Amniotic stem cell (primary cell): ENCODE measurements at places on chromosomes 6 and 20.

DNA sequence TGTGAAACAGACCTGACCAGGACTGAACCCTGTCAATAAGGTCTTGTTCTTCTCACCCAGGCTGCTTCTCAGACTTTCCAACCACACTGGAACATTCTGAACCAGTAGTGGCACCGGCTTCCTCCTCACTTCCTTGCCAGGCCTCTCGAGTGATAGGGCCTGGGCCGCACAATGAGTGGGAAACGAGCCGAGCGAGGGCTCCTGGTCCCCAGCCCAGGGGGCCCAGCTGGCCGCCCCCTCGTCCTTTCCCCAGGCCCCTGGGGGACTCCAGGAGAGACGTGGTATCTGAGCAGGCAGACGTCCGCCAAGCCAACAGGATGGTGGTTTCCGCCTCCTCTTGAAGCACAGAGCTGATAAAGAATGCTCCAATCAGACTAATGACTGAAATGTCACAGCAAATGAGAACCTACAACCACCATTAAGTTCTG lies 117.9 kb downstream of the GMDS start:
- no peak for DNase-seq

GRCh38 chr6:92132457-92132856 lies 1286.9 kb downstream of the EPHA7 start:
- no peak for DNase-seq

GRCh38 chr6:36967757-36968156 lies 13.2 kb downstream of the PI16 start:
- no peak for DNase-seq

GRCh38 chr20:47762699-47763268 lies 22.5 kb downstream of the SULF2 start:
- DNase-seq = no peak

DNA sequence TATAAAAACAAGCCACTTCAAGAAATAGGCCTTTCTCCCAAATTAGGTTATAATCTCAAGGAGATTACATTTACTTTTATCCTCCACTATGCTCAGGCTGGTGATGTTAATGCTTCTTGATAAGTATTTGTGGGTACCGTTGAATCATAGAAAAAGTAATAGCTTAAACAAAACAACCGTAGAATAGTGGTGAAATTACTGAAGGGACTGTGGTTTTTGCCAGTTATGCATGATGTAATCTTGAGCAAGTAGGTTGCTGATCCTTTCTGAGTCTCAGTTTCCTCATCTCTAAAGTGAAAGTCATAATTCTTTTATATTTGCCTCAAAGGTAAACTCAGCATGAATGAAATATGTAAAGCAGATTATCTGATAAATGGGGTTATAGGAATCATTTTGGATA lies 187.3 kb upstream of the JAG1 start:
- DNase-seq = peak; percentile 35

DNA sequence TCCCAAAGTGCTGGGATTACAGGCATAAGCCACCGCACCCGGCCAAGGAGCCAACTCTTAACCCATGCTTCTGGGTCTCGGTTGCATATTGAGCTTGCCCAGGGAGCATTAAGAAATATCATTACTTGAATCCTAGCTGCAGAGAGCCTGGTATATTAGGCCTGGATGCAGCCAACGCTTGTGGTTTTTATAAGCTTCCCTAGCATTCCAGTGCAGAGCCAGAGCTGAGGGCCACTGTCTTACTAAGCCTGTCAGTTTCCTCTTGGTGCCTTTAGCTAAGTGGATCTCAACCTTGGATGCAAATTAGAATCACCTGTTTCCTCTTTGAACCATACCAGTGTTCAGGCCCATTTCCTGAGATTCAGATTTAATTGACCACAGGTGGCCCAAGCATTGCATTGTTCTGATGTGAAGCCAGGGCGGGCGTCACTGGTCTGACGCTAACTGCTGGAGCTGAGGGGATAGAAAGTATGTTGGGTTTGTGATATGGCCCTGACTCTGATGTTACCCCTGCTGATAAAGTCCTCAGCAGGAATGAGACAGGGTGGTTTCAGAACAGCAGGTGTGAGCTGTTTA lies 76.3 kb downstream of the BTBD3 start:
- no peak for DNase-seq

DNA sequence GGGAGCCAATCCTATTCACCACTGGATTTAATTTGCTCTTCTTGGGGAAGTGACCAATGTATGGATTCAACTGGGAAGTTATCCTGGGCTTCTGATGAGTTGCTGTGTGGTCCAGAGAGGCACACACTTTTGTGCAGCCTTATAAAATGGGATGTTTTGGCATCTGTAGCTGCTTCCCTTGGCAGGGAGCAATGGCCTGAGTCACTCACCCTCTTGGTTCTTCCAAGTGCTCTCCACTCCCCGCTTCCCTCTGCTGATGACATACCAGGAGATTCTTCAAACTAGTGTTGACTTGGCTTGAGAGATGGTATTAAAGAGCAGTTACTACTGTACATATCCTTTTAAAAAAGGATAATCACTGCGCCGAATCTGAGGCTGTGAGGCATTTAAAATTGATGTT lies 105.8 kb downstream of the JARID2 start:
- DNase-seq = peak; percentile 41

- peak; percentile 52 for DNase-seq
Observed at GRCh38 chr20:51014797-51015722, 7.8 kb downstream of the KCNG1 start.

- DNase-seq = no peak
Observed at GRCh38 chr6:30612213-30612612, 4.8 kb downstream of the PPP1R10 start.

DNA sequence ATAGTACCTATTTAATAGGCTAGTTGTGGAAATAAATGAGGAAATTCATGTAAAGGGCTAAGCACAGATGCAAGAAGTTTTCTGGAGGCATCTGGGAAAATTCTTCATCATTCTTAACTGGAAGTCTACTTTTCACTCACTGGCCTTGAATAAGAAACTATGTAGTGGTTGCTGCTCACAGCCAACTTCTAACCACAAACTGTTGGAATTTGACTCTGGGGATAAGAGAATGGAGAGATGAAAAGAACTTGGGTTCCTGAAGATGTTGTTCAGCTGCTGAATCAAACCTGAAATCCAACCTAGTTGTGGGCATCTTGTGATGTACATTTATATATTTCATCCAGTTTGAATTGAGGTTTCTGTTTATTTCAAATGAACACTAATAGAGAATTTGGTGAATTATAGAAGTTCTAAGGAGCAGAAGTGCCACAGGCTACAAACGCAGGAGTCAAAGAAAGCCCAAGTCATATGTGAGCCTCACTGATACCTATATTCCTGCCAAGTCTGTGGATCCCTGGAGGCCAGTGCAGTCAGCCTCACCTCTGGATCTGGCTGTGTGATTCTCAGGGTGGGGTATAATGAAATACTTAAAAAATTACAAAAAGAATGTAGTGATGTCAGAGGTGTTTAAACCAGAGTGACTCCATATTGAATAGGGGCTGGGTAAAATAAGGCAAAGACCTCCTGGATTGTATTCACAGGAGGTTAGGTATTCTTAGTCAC lies 18.7 kb upstream of the MEI4 start:
- DNase-seq = no peak

GRCh38 chr6:158323561-158323958 lies 11.3 kb downstream of the TULP4 start:
- no peak for DNase-seq

- DNase-seq = no peak
Observed at GRCh38 chr6:15417811-15418210, 171.9 kb downstream of the JARID2 start.

DNA sequence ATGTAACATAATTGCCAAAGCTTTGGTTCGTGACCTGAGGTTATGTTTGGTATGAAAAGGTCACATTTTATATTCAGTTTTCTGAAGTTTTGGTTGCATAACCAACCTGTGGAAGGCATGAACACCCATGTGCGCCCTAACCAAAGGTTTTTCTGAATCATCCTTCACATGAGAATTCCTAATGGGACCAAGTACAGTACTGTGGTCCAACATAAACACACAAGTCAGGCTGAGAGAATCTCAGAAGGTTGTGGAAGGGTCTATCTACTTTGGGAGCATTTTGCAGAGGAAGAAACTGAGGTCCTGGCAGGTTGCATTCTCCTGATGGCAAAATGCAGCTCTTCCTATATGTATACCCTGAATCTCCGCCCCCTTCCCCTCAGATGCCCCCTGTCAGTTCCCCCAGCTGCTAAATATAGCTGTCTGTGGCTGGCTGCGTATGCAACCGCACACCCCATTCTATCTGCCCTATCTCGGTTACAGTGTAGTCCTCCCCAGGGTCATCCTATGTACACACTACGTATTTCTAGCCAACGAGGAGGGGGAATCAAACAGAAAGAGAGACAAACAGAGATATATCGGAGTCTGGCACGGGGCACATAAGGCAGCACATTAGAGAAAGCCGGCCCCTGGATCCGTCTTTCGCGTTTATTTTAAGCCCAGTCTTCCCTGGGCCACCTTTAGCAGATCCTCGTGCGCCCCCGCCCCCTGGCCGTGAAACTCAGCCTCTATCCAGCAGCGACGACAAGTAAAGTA lies 547 bp upstream of the ESR1 start:
- DNase-seq = no peak

DNA sequence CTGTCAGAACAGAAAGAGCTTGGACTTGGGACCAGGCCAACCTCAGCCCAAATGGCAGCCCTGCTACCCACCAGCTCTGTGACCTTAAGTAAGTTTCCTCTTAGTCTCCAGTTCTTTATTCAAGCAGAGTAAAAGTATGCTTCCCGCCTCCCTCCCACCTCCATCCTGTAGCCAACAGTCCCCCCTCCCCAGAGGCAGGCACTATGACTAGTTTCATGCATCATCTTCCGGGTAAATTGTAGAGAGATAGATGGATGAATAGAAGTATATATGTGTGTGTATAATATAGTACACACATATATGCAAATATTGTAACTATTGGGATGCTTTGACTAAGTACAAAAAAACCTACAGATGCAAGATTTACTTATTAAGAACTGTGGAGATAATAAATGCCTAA lies 39.5 kb upstream of the B4GALT5 start:
- DNase-seq = no peak

DNA sequence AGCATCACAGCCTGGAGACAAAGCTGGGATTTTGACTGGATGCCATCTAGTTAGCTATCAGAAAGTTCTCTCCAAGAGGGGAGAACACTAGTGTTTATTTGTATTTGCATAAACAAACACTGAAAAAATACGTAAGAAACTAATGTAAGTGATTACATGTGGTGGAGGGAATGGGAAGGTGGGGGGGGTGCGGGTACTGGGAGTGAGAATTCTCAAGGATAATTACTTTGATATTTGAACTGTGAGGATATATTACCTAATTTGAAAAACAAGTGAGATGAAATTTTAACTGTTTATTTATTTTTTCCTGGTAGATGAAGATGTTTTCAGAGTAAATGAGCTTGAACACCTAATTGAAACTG lies 54.7 kb downstream of the VEGFA start:
- no peak for DNase-seq

GRCh38 chr20:35883778-35884540 lies 70.3 kb downstream of the SCAND1 start:
- DNase-seq = peak; percentile 97

DNA sequence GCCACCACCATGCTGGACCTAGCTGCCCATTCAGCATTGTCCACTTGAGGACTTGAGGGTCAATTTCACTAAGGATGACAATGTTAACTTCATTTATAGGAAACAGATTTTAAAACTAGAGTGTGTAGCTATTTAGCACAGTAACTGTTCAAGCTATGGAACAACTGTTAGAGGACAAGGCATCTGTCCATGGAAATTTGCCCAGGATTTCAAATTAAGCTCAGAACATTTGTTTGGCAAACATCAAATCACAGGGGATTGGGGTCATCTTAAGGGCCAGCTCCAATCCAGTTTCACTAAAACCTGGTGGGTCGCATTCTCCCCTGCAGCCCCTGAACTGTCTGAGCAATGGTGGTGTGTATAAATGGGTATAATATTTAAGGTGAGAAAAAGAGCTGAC lies 35.1 kb downstream of the PM20D2 start:
- no peak for DNase-seq

DNA sequence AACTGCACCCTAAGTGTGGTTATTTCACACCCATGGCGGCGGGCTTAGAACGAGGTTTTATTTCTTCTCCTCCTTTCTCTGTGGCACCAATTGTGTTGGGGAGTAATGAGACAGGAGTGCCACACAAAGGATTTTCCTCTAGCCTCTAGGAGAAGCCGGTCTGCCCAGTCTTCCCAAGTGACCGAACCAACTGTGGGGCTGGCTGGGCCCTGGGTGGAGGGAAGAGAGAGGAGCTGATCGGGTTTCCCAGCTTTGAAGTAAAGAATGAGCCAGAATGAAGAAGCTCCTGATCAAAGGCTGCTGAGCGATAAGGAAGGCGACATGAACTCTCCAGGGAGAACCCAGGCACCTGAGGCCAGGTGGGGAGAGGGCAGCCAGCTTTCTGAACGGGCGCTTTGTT lies 616.0 kb upstream of the BTBD3 start:
- DNase-seq = no peak

- DNase-seq = no peak
Observed at GRCh38 chr6:107717781-107718180, 106.3 kb downstream of the SCML4 start.

DNA sequence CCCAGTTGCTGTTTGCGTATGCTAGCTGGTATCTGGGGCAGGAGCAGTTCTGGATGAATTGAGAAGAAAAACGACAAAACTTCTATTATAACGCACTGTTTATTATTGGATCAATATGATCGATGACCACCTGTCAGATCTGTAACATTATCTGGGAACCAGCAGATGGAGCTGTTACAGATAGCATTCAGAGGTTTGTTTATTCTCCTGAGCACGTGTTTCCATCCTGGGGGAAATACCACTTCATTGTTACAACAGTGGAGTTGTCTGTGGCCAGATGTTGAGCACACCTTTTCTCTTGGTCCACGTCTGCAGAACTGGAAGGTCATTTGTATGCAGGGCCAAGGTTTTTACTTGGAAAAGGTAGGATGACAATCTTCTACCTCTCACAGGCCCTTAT lies 16.0 kb upstream of the NKX2-2 start:
- DNase-seq = no peak

DNA sequence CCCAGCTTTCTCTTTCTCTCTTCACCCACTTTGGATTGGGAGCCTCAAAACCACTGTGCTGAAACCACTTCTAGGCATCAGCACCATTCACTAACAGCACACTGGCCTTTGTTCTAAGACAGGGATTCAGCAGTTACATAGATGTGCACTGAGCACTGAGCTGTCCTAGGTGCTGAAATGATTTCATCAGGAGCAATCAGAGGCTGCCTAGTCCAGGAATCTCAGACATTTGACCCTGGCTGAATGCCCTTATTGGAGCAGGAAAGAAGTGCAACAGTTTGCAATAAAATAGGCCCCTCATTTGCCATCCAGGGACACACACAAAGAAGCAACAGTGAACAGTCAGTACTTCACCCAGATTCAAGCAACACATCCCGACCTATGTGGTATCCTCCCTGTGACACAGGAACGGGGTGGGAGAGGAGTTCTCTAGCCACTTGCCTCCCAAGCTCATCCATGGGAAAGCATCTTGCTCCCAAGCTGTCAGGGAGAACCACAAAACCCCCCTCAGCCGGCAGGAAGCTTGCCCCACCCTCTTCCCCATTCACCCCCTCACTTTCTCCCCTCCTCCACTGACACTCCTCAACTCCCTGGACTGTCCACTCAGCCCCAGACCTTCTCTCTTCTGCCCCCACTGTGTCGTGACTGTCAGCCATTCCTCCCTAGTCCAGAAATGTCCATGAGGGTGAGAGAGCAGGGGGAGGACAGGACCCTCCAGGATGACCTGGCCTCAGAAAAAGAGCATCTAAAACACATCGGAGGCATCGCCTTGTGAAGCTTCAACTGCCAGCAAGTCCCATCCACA lies 304.4 kb downstream of the PREX1 start:
- no peak for DNase-seq

- DNase-seq = peak; percentile 32
Observed at GRCh38 chr20:51428401-51429143, 113.9 kb downstream of the NFATC2 start.
